GM19239 (cell line): ENCODE measurements at places on chromosomes 7 and 10.

- no peak for DNase-seq
Measured at GRCh38 chr7:24956021-24956420, 24.0 kb downstream of the OSBPL3 start.

- DNase-seq: no peak
Measured at GRCh38 chr7:69619635-69620034, 21.4 kb downstream of the AUTS2 start.

DNA sequence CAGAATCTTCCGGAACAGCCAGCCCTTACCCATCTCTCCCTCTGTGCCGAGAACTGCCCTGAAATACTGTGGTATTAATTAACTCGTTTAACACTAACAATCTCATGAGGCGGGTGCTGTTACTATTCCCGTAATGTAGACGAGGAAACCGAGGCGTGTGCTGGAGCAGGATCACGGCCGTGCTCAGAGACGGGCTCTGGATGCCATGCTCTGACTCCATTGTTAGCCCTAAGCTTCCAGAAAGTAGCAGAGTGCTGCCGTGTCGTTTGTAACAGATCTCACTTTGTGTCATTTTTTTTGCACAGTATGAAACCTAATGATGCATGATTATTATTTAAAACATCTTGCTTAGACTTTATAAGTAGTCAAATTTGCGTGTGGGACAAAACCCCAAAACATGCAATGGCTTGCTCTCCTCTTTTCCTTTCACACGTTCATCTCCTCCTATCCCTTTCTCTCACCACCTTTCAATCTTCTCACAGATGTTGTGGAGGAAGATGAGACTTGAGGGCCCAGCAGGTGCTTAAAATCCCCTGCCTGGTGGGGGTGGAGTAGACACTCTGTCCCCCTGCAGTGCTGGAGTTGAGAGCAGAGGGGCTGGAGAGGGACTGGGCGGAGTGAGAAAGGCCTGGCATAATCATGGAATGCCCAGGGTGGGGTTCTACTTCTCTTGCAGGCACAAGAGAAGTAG is 482 bp upstream of the ACTR3C start:
- DNase-seq: no peak

- no peak for DNase-seq
Measured at GRCh38 chr10:118610577-118610976, 15.1 kb upstream of the PRLHR start.

DNA sequence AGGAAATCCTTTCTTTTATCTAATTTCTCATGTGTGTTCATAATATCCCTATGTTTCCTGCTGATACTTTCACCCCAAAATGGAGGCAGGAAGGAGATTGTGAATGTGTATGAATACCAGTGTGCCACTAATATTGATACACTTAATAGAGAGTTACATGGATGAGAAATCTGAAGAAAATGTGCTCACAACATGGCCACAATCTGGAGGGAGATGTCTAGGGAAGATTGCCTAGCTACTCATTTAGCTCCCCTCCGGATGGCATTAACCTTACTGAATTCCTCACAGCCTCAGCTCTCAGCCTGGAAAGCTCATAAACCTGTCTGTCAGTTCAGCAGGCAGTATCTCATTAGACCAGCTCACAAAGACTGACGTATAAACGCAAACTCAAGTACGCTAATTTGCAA is 23.4 kb upstream of the DMTF1 start:
- no peak for DNase-seq

GRCh38 chr7:42913591-42913990 is 1.7 kb upstream of the C7orf25 start:
- no peak for DNase-seq

- DNase-seq: no peak
Measured at GRCh38 chr7:44415510-44415909, 74.9 kb downstream of the NUDCD3 start.

DNA sequence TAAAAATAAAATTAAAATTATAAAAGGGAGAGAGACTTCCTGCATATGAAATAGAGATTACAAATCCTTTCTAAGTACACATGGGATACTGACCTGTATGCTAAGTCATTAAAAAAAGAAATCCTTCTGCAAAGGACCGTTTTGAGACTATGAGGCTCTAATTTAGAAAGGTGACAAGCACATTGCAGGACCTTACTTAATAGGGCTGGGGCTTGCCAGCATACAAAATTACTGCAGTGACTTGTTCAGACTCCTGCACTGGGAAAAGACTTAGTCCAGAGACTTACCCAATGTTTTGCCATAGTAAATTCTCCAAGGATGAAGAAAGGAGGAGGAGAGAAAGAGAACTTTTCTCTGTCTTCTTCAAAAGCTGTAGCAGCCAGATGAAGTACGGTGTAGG is 193.6 kb downstream of the KCNMA1 start:
- DNase-seq: no peak

DNA sequence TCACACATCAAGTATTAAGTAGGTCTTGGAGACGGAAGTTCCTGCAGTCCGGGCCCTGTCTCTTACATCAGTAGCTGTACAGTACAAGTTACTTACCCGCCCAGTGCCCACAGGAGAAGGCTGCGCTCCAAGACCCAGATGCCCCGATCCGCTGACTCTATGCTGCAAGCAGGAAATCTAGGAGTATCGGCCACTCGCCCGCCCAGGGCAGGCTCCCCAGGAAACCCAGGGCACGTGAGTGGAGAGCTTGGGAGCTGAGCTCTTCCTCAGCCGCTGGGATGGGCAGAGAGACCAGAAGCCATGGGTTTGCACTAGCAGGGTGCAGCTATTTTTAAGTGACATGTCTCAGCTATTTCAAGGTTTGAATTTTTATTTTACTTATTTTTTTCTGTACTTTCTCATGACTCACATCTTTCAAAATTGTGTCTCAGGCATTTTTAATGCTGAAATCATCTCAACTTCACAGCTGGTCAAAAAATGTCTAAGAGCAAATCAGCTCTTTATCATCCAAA is 1.9 kb upstream of the GPER1 start:
- no peak for DNase-seq

DNA sequence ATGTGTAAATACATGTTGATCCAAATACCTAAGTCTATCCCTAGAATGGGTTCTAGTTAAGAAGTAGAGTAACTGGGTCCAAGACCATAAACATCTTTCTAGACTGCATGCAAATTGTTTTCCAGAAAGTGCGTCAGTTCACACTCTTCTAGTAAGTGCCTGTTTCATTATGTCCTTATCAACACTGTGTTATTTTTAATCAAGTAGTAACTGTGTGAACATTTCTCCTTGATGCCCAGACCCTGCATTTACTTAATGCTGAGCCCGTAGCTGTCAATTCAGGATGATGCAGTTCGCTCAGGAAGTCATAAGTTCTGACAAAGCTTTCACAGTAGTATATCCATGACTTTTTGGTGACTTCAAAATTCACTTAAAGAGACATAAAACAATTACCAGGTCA is 374.8 kb downstream of the OTUD1 start:
- DNase-seq: no peak

- DNase-seq: no peak
Measured at GRCh38 chr7:157300369-157300825, 36.4 kb upstream of the DNAJB6 start.

DNA sequence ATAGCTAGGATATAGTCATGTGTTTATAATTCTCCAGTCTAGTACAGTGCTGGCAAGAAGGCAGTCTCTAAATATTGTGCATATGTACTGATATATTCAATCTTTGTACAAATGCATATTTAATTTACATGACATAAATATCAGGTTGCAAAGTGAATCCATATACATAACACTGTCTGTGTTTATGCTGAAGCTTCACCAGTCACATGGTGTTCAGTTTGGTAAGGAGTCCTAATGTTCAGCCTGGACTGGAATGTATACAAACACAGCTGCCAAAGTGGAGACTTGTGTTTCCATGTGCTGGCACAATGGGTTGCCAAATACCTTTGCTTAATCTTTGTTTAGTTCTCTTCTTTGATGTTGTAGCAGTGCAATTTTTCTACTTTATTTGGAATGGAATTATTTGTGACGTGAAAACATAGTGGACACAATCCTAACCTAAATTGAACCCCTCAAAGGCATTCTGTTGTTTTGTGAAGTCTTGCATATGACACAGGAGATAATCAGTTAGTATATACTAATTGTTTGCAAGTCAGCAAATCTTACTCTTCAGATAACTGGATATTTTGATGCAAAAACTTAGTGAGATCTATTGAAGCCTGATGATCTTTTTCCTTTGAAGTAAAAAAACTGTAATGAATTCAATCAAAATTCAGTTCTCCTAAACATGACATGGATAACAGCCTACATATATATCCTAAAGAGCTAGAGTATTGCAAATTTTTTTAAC is 17.3 kb upstream of the ARL4A start:
- no peak for DNase-seq

- no peak for DNase-seq
Measured at GRCh38 chr7:149701495-149702240, 71.7 kb downstream of the ZNF467 start.

- no peak for DNase-seq
Measured at GRCh38 chr7:133121175-133121844, 39.4 kb upstream of the CHCHD3 start.

DNA sequence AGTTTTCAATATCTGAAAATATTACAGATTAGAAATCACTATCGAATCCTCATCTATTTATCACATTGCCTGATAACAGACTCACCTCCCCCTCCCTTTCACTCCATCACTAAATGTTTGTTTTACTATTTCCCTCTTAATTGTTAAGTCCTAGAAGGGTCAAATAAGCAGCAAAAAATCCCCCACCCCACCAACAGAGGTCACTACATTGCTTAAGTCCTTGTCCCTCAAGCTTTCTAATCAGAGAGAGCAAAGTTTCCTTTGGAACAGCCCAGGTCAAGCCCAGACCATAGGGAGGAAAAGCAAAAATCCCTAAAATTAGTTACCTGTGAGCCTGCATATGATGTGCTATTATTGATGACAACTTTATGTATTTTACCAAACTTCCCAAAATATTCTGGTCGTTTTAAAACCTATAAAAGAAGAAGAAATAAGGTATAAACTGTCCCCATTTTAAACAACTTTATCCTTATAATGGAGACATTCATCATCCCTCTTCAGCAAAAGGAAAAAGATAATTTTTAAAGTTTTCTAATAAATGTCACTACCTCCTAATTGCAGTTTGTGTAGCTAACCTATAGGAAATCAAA is 95.0 kb downstream of the CNOT4 start:
- no peak for DNase-seq

GRCh38 chr10:130820880-130821482 is 490.5 kb downstream of the TCERG1L start:
- DNase-seq: no peak

GRCh38 chr7:113283861-113284260 is 165.5 kb upstream of the SMIM30 start:
- DNase-seq: no peak

DNA sequence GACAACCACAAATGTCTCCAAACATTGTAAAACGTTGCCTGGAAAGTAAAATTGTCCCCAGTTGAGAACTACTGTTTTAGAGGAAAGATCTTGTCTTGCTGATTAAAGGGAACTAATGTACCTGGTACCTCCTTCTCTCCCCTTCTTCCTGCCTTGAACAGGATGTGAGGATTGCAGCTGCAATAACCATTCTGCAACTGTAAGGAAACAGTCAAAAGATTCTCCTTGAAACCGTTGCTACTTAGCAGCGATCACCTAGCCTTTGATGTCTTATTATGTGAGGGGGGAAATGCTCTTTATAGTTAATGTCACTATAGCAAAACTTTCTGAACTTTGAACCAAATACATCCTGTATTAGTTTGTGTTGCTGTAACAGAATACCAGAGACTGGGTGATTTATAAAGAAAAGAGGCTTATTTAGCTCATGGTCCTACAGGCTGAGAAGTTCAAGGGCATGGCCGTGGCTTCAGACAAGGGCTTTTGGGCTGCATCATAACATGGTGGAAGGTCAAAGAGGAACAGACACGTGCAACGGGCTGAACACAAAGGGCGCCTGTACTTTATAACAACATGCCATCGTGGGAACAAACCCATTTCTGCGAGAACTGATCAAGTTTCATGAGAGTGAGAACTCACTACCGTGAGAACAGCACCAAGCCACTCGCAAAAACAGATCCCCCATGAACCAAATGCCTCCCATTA is 54.2 kb upstream of the PARD3 start:
- no peak for DNase-seq

GRCh38 chr7:7793249-7793648 is 74.8 kb upstream of the RPA3 start:
- DNase-seq: no peak

DNA sequence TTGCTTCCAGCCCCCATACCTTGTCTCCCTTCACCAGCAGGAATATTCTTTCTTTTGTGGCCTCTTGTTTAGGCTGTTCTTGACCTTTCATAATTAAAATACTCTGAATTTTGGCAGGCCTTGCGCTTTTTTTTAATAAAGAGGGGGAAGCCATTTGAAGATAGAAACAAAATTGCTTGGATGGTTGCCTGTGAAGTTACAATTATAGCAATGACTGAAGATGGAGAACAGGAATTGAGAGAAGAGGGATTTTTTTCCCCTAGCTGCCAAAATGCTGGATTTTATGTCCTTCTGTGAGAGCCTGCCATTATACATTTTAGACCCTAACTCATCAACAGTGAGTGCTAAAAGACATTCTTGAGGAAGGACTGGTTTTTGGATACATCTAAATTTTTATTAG is 24.8 kb downstream of the FGFBP3 start:
- DNase-seq: no peak

- DNase-seq: no peak
Measured at GRCh38 chr7:6393667-6394056, 54.1 kb downstream of the DAGLB start.

- no peak for DNase-seq
Measured at GRCh38 chr7:836429-836828, 4.2 kb downstream of the SUN1 start.

- no peak for DNase-seq
Measured at GRCh38 chr7:80671744-80672143, 33.3 kb downstream of the CD36 start.

DNA sequence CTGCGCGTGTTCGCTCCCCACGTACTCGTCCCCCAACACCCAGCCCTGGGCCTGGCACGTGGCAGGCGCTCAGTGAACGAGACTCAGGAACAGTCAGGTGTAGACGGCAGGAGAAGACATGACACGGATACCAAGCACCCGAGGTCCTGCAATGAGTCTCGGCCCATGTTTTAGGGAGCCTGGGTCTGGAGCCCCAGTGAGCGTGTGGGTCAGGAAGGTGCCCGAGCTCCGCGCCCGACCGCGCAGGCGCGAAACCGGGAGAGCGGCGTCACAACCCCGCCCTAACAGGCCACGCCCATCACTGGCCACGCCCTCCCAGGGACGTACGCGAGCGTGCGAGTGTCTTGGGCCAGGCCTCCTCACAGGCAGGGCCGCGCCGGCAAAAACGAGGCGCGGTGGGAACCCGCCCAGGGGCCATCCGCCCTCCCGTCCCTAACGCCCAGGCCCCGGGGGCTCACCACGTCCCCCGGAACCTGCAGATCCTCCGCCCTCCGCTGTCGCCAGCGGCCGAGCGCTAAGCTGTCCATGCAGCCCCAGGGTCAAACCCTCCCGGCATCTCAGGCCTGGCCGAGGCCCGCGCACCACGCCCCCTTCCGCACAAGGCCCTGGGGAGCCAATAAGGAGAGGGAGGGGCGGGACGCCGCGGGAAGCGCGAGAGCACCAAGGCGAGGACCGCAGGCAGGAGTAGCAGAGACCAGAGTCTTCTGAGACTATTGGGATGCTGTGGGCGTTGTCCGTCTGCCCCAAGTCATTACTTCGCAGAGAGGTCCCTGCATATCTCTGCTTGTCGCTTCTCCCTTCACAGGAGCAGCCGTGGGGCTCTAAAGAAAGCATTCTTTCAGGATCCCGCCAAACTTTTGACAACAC is at the start of gene C10orf143:
Gene C10orf143 (minus strand): TSS at position 585 of the 867 bp plus-strand sequence. CDS start 58 bp downstream, at position 527.
- peak; percentile 69 for DNase-seq
